Hematopoietic multipotent progenitor cell treated with erythropoietin and hydrocortisone succinate and interleukin-3 and kit ligand, for 6 days (in vitro differentiated cells): ENCODE measurements at places on chromosomes 12 and 14.

DNA sequence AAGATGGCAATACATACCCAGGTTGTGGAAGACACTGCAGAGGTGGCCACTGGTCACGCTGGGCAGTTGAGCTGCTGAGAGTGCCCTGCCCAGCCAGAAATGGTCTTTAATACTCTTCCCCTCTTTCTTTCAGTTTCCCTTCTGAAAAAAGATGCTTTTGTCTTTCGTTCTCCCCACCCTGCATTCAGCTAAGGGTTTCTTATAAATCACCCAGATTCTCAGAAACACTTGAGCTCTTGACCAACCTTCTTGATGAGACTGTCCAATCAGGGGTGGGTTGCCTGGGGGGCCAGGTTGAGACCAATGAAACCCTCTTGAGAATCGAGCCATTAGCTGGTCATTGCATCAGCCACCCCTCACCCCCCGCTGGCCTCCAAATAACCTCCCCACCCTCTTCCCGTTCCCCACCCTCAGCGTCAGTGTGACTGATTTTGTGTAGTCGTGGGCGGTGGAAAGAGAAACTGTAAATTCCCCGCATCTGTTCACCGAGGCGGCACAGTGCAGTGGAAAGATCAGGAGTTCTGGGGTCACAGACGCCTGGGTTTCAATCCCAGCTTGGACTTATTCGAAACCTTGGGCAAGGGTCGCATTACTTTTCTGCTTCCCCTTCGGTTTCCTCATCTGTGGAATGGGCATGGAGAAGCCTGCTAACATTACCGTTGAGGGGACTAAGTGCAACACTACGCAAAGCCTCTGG is 52.3 kb downstream of the SLC25A47 start:
- DNase-seq: peak; percentile 78

- DNase-seq: no peak
These were observed 14.9 kb downstream of the ABCB9 start for GRCh38 chr12:122951406-122951805.

DNA sequence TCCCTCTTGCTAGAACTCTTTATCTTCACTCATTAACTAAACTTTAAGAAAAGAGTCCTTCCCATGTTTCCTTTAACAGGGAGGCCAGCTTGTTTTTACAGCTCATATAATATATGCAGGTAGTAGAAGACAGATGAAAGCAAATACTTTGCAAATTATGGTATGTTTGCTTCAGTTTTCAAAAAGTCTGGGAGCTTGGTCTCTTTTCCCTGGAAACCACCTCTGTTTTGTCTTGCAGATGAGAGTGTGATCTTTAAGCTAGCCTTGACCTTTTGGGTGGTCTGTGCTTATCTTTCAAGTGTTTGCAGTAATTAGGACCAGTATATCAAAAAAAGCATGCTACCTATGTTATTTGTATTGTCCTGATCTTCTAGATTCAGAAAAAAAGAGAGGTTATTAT is 62.7 kb downstream of the ERC1 start:
- DNase-seq: no peak

DNA sequence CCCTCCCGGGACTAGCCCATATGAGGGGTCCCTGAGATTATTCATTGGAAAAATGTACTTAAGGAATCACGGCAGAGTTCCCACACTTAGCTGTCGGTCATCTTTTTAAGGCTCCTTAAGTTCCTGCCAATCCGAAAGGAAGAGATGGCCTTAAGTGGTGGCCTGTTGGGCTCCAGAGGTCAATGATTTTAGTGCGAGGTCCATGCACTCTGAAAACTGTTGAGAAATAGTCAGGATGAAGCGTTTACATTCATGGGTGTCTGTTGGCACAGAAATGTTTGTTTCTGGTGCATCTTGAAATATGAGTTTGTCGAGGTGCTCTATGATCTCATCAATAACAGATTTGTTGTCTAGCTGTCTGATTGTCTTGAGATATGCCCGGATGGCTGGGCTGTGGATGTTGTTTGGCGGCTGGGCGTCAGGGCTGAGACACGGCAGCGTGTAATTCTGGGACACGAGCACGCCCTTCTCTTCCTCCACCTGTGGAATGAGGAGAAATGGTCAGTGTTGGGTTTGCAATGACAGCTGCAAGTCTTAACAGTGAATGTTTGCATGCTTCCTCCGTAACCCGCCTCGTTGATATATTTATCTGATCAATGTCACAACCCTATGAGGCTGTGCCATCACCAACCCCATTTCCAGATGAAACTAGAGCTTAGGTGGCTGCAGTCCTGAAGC is 1.6 kb downstream of the IL31 start:
- no peak for DNase-seq

DNA sequence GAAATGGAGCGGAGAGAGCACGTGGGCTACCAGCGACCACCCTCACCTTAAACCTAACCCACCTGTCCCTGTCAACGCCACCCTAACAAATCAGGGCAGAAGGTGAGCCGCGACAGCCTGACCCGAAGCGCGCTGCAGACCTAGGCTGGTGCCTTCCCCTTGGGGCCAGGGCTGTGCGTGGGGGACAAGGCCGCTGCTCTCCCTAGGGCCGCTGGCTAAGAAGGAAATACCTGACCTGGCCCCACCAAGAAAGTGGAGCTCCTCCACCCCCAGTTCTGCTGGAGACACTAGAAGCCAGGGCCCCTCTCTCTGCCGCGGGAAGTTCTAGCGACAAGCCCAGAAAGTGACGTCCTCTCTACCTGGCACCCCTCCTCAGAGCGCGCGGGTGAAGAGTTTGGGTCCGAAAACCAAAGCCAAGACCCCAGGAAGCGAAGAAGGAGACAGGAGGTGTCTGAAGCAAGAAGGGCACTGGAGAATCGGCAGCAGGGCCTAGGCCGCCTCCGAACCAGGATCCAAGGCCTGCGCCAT is 7.5 kb downstream of the SIX1 start:
- no peak for DNase-seq
